SW 1271 (cell line): ENCODE measurements at places on chromosomes 3 and 15.
A peak's percentile ranks its signal among the peaks of the same experiment; 100 is the strongest.

DNA sequence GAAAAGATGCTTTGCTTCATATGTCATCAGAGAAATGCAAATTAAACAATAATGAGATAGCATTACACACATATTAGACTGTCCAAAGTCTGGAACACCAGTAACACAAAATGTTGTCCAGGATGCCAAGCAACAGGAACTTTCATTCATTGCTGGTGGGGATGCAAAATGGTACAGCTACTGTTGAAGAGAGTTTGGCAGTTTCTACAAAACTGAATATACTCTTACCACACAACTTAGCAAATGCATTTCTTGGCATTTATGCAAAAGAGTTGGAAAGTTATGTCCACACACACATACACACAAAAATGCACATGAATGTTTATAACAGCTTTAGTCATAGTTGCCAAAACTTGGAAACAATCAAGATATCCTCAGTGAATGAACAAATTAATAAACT is 195.2 kb upstream of the MME start:
- DNase-seq: no peak

GRCh38 chr3:87076946-87077345 is 86.0 kb upstream of the VGLL3 start:
- no peak for DNase-seq

DNA sequence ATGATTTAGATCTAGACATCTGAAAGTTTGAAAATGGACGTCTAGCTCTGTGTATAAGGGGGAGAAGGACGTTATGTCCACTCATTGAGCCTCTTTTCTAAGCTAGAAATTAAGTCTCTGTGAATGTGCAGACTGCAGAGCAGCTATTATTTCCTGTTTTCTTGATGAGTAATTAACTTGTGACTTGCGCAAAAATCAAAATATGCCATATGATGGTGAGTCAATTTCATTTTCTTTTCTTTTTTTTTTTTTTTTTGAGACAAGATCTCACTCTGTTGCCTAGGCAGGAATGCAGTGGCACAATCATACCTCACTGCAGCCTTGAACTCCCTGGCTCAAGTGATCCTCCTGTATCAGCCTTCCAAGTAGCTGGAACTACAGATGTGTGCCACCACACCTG is 14.1 kb downstream of the LACTB start:
- peak; percentile 76 for DNase-seq

DNA sequence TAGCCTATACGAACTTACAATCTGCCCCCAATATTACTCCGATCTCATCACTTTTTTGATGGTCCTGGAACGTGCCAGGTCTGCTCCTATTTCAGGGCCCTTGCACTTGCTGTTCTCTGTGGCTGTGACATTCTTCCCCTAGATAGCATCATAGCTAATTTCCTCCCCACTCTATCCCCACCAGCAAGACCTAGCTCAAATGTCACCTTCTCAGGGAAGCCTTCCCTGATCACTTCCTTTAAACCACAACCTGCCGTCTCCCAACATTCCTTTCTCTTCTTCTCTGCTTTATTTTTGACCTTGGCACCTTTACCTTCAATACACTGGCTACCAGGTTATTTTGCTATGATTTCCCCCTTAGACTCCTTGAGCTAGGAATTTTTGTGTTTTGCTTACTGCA is 5.3 kb upstream of the SMAD6 start:
- no peak for DNase-seq

- DNase-seq: no peak
These were observed 11.6 kb upstream of the EPB42 start for GRCh38 chr15:43232289-43232874.

DNA sequence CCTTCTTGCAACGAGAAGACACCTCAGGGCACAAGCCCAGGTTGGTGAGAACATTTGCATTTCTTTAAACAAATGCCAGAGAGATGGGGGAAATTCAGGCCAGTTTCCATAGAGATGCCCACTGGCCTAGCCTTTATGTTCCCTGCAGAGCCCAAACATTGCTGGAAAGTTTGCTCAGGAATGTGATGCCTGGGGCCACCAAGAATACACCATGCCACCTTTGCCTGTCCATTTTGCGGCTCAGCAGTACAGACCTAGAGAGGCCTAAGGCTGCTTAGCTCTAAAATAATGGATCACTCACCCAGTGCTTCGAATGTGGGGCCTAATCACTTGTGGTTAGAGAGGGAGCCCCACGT is 210.0 kb downstream of the RPLP1 start:
- no peak for DNase-seq

DNA sequence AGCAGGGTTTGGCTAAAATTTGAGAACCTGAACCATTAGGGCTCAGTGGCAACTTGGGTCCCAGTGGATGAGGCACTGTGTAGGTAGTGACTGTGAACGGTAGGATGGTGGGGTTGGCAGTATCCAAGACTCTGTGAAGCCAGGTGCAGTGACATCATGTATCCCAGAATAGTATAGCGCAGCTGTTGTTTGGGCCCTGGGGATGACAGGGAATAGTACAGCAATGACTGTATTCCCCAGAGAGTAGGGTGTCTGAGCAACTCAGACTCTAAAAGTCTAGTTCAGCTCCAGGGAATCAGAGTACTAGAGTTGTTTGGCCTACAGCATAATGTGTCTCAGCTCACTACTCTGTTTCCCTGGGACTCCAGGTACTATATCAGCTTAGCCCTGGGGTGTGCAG is 20.7 kb upstream of the PPP2R3A start:
- DNase-seq: no peak
